ENCODE measurements at places on chromosomes 3 and 15.

- no peak for DNase-seq
These were observed 284.8 kb downstream of the TUSC7 start for GRCh38 chr3:116994351-116994879.

DNA sequence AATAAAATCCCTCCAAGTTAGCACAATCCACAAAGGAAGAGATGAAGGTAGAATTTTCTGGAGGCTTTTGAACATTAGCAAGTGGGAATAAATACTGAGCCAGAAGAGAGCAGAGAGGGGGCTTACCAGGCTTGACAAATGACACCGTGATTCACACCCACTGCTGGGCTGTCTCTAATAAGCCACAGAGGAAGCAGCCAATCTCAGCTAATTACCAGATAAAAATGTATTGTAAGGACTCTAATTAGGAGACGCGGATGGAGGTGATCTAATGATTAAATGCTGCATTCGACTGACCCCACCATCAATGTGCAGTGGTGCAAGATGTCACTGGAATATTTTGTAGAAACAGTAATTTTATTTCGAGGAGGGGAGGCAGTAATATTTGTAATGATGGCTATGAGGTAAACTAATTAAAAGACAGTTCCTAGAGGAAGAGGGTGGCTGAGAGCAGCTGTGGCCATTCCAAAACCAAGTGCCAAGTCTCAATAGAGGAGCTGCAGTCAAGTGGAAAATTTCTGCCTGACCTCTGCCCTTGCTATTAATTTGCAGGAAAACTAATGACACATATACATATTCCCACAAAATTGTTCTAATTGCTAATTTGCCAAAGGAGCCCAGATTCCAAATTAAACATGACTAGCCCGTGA is 602.2 kb downstream of the FOXP1 start:
- peak; percentile 34 for DNase-seq

- DNase-seq: no peak
These were observed 80.7 kb downstream of the NR1I2 start for GRCh38 chr3:119862616-119863015.

GRCh38 chr3:29302619-29303018 is 21.7 kb downstream of the RBMS3 start:
- DNase-seq: no peak

DNA sequence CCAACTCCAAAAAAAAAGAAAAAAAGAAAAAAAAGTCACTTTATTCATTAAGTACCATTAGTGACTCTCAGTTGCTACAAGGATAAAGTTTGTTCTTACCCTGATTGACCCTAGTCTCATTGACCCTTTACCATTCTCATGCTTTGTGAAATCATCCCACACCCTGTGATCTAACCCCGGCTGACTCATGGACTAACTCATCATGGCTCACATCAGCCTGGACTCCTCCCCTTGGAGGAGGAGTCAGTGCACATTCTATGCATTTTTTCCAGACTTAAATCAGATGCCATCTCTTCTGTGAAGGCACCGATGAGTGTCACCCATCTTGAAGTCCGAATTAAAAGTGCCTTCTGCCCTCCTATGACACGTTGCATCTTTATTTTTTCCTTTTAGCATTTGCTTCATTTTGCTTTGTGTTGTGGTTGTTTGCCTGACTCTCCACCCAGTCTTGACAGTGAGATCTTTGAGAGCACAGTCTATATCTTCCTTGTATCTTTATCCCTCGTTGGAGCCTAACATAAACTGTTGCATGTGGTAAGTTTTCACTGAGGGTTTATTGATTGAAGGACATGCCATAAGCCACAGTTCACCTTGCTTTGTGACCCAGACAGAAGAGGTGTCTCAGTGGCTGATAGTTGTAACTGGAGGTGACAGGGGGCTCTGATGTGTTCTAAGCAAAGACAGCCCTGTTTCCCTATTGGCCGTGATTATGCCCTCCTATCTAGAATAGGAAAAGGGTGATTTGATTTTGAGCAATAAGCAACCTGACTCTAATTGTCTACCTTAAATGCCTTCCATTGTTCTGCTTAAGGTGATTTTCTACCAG is 72.1 kb downstream of the IL1RAP start:
- DNase-seq: no peak

- DNase-seq: no peak
These were observed 260.1 kb downstream of the UACA start for GRCh38 chr15:70503073-70503745.

GRCh38 chr15:29862271-29862670 is 40.0 kb upstream of the TJP1 start:
- DNase-seq: no peak

- DNase-seq: peak; percentile 41
These were observed 794 bp downstream of the ARPP19 start for GRCh38 chr15:52567871-52568600.

GRCh38 chr3:42229942-42230688 is 35.9 kb downstream of the CCK start:
- DNase-seq: peak; percentile 52

GRCh38 chr15:62599791-62600777 is 435.0 kb upstream of the C2CD4B start:
- no peak for DNase-seq

DNA sequence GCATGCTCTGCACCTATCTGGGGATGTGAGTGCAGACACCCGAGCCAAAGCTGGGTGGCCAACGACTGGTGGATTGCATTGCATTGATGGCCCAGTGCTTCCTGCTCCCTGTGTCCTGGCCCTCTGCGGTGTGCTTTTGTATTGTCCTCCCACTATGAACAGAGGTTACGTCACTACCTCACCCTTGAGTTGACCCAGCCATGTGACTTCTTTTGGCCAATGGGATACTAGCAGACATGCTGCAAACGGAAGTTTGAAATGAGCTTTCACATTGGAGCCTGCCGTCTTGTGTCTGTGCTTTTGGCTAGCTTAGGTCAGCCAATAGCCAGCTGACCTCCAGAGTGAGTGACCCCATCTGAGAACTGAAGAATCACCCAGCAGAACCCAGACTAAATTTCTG is 15.3 kb upstream of the TBC1D21 start:
- DNase-seq: no peak

- DNase-seq: peak; percentile 44
These were observed 232.0 kb upstream of the STT3B start for GRCh38 chr3:31300456-31301443.

GRCh38 chr3:7396534-7396933 is 535.6 kb downstream of the GRM7 start:
- no peak for DNase-seq

DNA sequence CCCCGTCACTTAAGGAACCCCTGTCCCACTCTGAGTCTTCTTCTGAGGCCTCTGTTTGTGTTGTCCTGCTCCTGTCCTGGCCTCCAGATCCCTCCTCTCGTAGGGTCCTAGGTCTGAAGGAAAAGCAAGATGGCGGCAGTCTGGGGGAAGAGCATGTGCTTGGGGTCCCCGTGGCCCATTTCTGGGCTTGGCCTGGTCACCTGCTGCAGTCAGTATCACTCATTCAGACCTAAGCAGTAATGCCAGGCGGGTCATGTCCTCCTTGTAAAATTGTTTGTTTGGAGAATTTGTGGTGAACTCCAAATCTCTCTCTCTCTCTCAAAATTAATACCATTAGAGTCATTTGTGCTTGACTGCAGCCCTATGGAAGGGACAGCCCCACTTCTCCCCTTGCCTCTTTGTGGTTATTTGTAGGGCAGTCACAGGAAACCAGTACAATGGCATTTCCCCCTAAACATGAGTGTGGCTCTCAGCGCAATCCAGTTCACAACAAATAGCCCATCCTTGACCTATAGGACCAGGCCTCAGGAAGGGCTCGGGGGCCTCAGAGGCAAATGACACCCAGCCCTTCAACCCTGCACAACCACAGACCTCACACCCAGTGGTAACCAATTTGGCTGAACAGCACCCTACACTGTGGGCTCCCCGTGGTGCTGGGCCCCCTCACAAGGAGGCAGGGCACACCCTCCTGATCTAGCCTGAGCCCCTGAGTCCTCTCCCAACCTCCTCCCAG is 173.5 kb downstream of the OR4M2 start:
- no peak for DNase-seq

- no peak for DNase-seq
These were observed 43.5 kb upstream of the SLC22A13 start for GRCh38 chr3:38222032-38222634.

GRCh38 chr3:148187296-148187695 is 510.4 kb upstream of the AGTR1 start:
- no peak for DNase-seq

GRCh38 chr3:96449803-96450202 is 364.6 kb upstream of the EPHA6 start:
- peak; percentile 87 for DNase-seq

DNA sequence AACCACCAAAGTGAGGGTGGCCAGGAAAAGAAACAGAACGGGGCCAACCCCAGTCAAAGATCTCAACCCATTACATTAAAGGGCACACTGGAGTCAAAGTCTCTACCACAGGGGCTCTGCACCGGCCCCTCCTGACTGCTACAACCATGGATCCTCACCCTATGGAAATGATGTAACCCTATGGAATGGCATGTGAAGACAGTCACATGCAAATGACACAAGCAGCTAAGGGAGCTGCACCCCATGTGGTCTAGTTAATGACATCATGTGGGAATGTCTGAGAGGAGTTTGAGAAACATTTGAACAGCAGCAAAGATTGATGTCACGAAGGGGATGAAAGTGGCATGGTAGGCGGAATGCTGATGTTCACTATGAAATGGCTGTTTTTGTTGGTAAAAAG is 298.2 kb upstream of the SLCO3A1 start:
- DNase-seq: no peak

DNA sequence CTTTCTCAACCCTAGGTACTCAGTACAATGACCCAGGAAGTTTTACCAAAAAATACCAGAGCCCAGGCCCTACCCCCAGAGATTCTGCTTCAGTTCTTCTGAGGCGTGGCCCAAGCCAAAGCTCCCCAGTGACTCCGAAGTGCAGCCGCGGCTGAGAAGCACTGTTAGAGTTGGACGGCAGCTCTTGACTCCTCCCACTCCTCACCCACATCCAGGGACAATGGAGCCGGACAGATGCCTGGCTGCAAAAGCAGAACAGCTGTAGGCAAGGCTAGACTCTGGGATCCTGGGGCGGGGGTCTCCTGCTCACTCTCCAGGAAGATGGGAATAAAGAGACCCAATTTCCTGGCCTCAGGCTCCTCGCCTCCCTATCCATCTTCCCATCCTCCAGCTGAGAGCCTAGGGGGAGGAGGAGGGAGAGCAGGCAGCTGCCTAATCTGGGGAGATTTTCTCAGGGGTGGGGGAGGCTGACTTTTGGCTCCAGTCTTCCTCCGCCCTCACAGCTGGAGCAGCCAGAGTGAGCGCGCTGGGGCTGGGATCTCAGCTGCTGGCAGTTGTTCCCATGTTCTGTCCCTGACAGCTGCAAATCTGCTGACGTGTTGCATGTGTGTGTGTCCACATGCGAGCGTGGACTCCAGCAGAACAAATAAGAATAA is 223.8 kb downstream of the OPA1 start:
- DNase-seq: no peak

- no peak for DNase-seq
These were observed 637.9 kb downstream of the NLGN1 start for GRCh38 chr3:174035328-174035886.

GRCh38 chr3:191329654-191330529 is at the start of gene UTS2B:
UTS2B (minus strand) TSS chr3:191330526; CDS start chr3:191282189, 48,337 bp downstream.
- peak; percentile 63 for DNase-seq

GRCh38 chr3:190580417-190580816 is 66.5 kb downstream of the IL1RAP start:
- DNase-seq: no peak

DNA sequence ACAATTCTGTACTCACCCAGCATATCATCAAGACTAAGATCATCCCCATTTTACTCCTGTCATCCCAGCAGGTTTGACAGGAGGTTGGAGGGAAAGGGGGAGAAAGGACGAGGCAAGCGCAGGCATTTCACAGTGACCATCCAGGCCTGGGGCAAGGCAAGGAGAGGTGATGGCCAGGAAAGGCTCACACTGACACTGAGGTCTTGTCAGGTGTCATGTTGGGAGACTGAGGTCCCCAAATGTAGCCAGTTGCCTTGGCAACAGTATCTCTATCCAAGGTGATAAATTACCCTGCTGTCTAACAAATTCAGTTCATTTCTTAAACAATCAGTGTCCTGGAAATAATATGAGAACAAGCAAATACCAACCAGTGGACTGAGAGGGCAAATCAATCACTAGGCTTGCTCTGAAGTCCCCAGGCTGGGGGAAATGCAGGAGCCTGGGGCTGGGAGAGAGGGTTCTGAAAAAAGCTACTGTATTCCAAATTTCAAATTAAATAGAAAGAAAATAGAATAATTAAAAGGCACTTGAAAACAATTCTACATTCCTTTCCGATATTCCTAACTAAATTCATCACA is 172.8 kb downstream of the OSBPL10 start:
- DNase-seq: no peak

GRCh38 chr3:186966406-186966805 is 36.1 kb downstream of the ST6GAL1 start:
- no peak for DNase-seq

DNA sequence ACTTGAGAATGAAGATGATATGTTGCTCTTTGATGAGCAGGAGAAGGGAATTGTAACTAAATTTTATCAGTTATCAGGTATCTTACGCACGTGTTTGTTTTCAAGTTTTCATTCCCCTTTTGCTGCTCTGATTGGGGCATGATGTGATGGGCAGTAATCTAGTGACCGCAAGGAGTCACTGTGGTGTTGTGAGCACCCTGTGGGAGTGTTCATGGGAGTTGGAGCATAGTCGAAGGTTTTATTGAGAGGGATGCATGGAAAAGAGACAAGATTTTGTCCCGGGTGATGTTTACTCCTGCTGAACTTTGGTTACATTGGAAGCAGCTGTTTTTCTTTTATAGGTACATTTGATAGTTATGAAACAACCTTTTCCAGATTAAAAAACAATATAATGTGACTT is 2.1 kb downstream of the FAN1 start:
- peak; percentile 46 for DNase-seq

DNA sequence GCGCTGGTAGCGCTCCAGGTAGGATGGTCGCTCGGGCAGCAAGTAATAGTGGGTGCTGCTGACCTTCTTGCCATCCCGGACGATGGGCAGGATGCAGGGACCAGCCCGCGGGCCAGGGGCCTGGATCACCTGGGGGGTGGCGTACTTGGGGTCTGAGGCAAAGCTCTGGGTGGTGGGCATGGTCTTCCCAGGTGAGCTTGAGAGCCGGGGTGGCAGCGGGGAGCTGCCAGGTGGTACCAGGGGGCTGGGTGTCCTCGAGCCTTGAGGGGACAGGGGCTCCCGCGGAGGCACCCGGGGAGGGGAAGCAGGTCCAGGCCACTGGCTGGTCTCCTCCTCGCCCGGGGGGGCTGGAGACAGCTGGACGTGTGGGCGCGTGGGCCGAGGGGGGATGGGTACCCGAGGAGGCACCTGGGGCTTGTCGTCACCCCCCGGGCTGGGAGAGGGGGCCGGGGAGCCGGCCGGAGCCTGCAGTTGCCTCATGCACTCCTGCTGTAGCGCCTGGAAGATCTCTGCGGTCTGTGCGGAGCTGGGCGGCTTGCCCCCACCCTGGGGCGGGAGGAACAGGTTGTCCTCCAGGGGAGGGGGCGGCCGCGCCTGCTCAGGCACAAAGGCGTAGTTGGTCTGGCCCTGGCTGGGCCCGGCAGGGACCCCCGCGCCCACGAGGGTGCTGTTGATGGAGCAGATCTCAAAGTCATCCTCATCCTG is 40.6 kb downstream of the TNK2 start:
- no peak for DNase-seq

- no peak for DNase-seq
These were observed 212.8 kb upstream of the EIF1B start for GRCh38 chr3:40096661-40097111.

Measured in dermis microvascular lymphatic vessel endothelial cell (primary cell).